ENCODE measurements at places on chromosomes 5 and 9.

- DNase-seq = no peak
Observed at GRCh38 chr5:169131616-169132301, 169.2 kb downstream of the SLIT3 start.

- DNase-seq = no peak
Observed at GRCh38 chr5:130061746-130062145, 157.5 kb downstream of the CHSY3 start.

DNA sequence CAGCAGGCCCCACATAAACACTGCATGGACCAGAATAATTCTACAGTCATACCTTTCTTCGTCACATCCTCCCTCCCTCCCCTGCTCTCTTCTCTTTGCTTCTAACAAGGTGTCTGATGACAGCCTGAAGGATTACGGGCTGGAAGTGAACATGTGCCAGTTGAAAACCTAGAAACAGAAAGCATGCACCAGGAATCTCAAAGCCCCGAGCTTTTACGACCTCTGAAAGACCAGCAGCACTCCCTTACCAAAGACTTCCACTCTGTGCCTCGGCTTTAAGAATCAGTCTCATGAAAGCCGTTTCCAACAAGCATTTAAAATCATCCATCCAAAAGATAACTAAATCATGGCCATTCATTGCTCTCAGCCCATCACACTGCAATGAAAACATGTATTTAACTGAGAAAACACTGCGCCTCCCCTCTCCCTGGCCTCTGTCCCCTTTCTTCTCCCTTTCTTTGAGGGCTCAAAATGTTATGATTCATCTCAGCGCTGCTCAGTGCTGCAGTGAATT, 21.3 kb downstream of the MSX2 start:
- DNase-seq = no peak

GRCh38 chr5:75756981-75757380, 39.7 kb upstream of the POC5 start:
- no peak for DNase-seq

GRCh38 chr5:51960617-51961121, 577.4 kb downstream of the ISL1 start:
- no peak for DNase-seq

- no peak for DNase-seq
Observed at GRCh38 chr5:142929587-142929986, 159.4 kb downstream of the ARHGAP26 start.

DNA sequence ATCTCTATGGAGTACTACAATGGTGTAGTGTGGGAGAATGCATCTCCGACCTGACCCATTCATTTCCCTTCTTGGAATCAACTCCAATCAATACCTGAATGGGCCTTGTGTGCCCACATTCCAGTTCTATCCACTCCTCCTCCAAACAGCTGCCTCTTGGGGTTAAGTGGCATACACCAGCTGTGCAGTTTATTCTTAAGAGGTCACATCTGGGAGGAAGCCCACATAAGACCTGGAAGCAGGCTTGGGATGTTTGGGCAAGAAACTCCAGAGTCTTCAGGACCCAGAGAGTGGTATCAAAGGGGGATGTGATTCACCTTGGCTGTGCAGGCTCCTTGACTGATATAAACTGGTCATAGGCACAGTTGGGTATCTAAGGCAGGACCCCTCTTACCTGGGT, 46.0 kb downstream of the ACTBL2 start:
- DNase-seq = no peak

GRCh38 chr9:136762915-136763648, 1.2 kb downstream of the LCN15 start:
- DNase-seq = no peak

GRCh38 chr9:4155221-4156026, 144.4 kb downstream of the GLIS3 start:
- DNase-seq = no peak

- DNase-seq = no peak
Observed at GRCh38 chr5:53116597-53116996, 7.0 kb upstream of the MOCS2 start.

DNA sequence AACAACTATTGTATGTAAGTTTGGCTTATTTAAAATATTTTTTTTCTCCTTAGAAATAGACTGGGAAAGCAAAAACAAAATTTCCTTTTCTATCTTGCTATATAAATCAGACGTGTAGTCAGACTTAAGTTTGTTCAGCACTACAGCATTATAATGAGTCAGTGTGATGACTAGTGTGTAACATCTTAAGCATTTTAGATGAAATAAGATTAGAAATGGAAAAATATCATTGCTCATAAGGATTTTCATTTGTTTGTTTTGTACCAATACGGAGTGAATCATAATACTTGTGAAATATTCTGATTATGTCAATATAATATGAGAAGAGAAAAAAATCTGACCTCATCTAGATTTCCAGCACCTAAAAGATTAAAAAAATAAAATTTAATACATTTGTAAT, 64.7 kb upstream of the RICTOR start:
- no peak for DNase-seq

Data from omental fat pad (tissue), 4 donors.